ENCODE measurements at places on chromosomes 2 and 18.

GRCh38 chr2:168157926-168158325 is 89.5 kb downstream of the STK39 start:
- DNase-seq, result no peak

GRCh38 chr2:53422979-53423378 is 344.6 kb upstream of the CHAC2 start:
- DNase-seq, result no peak

GRCh38 chr2:64910972-64911433 is 78.2 kb upstream of the SLC1A4 start:
- no peak for DNase-seq

GRCh38 chr18:10381951-10382350 is 72.5 kb upstream of the APCDD1 start:
- no peak for DNase-seq
